T1000 (cell line): ENCODE measurements at places on chromosomes 13 and 19.

GRCh38 chr19:47093254-47093653 lies 20.3 kb downstream of the ZC3H4 start:
- no peak for DNase-seq

DNA sequence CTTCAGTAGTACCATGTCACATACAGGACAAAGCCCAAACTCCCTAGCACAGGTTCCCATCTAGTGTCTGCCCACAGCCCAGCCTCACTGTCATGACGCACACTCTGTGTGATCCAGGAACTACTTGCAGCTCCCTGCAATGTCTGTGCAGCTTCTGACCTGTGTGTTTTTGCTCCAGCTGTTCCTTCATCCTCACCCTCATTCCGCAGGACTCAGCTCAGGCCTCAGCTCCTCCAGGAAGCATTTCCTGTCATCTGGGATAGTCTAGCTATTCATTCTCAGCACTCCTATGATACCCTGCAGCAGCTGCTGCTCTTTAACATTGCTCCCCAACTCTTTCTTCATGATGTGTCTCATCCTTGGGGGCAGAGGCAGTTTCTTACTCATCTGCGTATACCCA lies 56.1 kb downstream of the ENOX1 start:
- DNase-seq, result no peak

DNA sequence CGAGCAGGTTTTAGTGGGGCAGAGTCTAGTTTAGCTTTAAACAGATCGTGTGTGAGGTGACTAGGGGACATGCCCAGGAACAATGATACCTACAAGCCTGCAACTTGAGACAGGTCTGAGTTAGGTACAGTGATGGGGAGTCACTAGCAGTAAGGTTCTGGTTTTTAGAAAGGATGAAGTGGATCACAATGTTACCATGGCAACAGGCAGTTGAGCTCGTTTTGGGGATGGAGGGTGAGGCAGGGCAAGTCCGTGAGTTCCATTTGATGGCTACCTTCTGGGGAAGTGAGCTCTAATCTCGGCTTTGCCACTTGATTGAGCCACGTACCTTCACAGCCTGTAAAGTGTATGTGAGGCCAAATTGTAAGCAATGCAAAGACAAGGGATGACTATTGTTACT lies 76.0 kb upstream of the GTF3A start:
- DNase-seq, result no peak

DNA sequence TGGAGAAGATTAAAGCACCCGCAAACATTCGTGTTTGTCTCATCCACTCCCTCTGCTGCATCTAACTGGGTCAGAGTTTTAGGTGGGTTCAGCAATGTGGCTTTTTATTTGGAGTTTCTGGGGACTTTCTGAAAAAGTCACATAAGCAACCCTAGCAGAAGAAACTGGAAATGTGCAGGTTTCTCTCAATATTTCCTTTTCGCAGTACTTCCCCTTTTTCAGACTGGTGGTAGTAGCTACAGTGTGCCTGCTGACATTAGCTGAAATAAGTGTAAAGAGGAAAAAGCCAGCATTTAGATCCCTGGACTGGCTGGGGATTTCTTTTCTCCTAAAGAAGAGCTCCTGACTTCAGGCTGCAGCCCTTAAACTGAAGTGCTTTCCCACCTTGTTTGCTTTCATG lies 15.9 kb upstream of the OLFM4 start:
- DNase-seq, result no peak

GRCh38 chr19:29499921-29500590 lies 25.7 kb upstream of the VSTM2B start:
- no peak for DNase-seq

DNA sequence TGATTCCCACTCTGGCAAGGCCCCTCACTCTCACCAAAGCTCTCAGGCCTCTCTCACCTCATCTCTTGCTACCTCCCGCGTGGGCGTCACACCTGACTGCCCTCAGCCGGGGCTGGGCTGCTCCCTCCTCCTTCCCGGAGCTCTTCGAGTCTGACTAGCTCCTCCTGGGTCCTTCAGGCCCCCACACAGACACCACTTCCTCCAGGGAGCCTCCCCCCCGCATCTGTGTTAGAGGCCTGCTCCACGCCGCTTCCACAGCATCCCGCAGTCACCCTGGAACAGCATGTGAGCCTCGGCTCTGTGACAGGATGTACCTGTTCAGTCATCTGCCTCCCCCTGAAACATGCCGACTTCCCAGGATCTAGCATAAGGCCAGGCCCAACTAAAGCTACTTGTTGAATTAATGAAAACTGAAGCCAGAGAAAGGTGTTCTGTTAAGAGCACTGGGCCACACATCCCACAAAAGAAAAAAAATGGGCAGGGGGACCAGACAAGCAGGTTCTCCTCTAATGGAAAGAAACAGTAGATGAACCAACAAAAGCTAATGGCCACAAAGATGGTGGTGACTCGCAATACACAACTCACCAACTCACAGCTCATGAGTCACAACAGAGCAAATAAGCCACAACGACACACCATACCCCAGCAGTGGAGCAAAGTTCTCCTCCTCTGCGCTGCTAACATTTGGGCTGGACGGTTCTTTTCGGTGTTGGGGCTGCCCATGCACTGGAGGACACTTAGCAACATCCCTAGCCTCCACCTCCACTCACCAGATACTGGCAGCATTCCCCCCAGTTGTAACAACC lies 3.0 kb downstream of the PPP6R1 start:
- no peak for DNase-seq

DNA sequence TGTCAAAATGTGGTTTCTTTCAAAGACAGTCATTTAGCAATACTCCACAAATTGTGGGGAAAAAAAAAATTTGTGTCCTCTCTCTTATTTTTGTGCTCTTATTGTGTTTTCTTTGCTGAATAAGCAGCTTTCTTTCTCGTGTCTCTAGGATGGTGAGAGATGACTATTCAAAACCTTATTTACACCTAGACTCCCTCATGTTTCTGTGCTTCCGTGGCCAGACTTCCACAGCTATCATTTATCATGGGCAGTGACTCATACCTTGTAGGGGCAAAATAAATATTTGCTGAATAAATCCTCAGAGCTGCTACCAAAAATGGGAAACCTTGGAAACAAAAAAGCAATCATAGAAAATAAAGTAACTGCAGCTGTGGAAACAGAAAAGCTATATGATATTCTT lies 204.9 kb upstream of the MIR17HG start:
- peak; percentile 26 for DNase-seq

DNA sequence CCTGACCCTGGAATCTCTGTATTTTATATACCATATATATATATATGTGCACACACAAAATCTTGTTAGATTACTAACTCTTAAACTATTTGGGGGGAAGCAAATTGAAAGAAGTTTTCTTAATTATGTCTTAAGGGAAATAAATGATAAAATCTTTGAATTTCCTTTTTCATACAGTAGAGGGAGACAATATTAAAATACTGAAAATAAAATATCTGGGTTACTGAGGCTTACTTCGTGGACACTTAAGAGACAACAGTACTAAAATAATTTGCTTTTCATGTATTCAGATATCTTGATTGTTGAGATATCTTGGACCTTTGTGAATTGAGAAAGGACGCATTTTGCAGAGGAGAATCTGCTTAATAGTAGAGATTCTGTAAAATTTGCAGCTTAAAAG lies 17.0 kb downstream of the SUGT1 start:
- DNase-seq, result no peak

DNA sequence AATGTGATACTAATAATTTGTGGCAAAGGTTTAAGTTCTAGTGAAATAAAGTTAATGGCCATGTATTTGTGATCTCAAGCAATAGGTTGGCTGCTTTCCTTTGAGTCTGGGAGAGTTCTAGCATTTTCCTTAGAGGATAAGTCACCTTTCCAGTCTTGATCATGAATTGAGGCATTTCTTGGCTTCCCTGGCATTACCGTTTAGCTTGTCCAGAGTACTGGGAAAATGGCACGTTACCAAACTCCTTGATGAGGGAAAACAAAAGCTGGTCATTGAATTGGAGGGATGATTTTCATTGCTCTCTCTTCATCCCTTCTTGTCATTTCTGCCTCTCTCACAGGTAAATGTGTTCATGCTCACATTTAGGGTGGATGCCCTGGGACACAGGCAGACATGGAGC lies 34.0 kb upstream of the SPRY2 start:
- no peak for DNase-seq

DNA sequence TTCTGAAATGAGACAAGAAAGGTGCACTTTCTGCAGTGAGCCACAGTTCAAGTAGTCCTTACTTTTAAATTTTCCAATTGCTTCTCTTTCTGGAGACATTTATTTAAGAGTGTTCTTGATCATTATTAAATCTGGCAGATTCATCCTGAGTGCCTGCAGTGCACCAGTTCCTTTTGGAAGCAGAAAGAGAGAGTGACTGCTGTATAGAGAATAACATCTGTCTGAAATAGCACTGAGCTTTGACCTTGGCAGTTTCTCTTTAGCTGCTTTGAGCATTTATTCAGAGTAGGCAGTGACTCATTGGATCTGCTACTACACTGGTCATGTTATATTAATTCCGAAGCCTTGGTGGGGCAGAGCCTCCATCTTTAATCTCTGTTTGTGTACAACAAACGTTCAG lies 1373.7 kb downstream of the PCDH9 start:
- no peak for DNase-seq

GRCh38 chr13:102658660-102659059 lies 36.2 kb downstream of the METTL21C start:
- DNase-seq, result no peak

DNA sequence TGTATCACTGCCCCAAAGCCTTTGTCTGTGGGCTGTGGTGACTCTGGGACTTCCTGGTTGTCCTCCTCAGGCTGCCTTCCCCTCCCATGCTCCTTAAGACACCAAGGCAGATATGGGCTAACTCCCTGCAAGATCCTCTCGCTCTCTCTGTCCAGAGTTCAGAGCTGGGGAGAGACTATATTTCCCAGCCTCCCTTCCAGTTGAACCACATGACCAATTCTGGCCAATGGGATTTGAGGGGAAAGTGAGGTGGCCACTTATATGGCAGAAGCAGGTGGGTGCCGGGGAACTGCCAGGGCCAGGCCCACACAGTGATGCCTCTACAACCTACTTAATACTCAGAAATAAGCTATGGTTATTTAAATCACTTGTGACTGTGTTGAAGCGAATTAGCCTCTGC lies 16.2 kb upstream of the ANGPTL8 start:
- no peak for DNase-seq

DNA sequence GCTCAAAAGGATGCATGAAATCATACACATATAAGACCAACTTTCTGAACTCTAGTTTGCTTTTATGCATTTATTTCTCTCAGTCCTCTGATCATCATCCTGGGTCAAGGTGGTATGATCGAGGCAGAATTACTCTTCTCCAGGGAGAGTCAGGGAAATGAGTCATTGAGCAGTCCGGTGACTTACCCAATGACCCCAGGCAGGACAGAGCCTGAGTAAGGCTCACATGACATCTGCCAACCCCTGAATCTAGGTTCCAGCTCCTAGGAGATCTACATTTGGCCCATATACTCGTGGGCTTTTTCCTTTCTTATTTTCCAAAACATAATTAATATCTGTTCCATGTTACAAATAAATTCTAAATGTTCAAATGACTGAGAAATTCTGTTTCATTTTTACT lies 502.3 kb downstream of the FOXO1 start:
- no peak for DNase-seq

- no peak for DNase-seq
These were observed 1480.3 kb upstream of the SPRY2 start for GRCh38 chr13:81821259-81821658.

DNA sequence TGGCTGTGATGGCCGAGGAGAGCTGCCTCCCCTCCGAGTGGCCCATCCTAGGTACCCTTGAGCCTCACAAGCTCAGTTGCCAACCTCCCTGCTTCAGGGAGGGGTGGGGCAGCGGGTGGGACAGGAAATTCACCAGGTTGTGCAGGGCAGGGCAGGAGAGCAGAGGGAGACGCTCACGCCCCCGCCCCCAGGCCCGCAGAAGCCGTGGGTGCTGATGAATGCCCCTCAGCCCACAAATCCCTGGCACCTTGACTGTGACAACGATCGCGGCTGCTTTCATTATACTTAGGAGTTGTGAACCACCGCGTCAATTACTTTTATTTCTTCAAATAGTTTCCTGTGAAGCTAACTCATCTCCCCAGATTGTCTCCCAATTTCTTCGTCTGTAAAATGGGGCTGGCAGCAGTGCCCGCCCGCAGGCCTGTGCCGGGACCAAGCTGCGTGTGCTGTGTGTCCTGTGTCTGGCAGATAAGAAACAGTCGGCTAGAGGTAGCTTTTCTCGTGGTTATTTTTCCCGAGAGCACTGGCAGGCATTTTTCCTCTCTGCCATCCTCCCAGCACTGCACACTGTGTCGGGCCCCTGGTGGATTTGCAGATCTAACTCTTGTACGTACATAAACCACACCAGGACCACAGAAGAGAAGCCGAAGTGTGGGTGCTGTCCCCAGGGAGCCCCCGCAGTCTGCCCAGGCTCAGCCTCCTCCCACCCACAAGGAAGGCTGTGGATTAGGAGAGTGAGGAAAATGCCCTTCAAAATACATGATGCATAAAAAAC lies 7.9 kb upstream of the RASA3 start:
- DNase-seq, result no peak

- DNase-seq, result no peak
These were observed 2.4 kb upstream of the CYTH2 start for GRCh38 chr19:48466561-48467325.

DNA sequence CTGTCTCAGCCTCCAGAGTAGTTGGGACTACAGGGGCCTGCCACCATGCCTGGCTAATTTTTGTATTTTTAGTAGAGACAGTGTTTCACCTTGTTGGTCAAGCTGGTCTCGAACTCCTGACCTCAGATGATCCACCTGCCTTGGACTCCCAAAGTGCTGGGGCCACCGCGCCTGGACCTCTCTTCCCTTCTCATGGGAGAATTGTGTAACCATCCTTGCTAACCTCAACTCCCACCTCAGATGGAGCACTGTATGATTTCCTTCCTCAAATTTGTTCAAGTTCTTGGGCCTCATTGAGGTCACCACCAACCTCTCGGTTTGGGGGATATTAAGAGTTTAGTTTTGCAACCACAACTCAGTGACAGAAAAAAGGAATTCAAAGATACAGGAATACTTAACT lies 10.7 kb downstream of the LILRA5 start:
- no peak for DNase-seq

DNA sequence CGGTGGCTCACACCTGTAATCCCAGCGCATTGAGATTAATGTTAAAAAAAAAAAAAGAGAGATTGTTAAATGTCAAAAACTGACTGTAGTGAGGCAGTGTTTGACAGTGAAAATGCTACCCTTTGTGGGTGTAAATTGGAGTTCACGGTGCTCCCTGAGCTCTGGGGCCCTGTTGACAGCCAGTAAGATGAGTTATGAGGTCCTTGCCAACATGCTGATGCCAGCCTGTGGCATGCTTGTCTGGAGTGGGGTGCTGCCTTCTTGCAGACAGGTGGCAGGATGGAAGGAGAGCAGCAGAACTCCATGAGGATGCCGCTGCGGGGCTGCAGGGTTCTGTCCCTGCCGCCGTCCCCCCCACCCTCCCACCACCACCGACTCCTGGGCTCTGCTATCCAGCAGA lies 25.9 kb downstream of the PRAM1 start:
- no peak for DNase-seq

GRCh38 chr19:29214411-29214810 lies 1.5 kb upstream of the UQCRFS1 start:
- DNase-seq, result no peak
